ENCODE measurements at places on chromosomes 7 and 10.
A peak's percentile ranks its signal among the peaks of the same experiment; 100 is the strongest.

- no peak for DNase-seq
Measured at GRCh38 chr7:123711832-123712293, 36.9 kb downstream of the WASL start.

DNA sequence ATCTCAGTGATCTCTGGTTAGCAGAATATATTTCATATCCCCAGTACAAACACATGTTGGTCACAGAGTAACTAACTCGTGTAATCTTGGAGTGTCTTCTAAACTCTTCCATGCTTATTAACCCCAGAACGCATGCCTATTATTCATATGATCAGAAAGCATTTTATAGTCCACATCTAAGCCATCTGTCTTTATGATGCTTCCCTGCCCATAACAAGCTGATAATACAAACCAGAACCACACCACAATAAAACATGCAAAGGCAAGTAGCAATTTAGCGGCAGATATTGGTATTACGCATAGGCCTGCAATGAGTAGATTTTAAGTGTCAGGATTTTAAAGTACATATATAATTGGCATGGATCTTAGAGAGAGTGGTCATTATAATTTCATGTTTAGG, 120.0 kb upstream of the PRKCQ start:
- no peak for DNase-seq

- DNase-seq = no peak
Measured at GRCh38 chr10:533611-534010, 155.9 kb downstream of the DIP2C start.

GRCh38 chr7:157411580-157411979, 74.8 kb downstream of the DNAJB6 start:
- DNase-seq = peak; percentile 15

GRCh38 chr10:71278691-71279588, 40.1 kb upstream of the SLC29A3 start:
- no peak for DNase-seq

DNA sequence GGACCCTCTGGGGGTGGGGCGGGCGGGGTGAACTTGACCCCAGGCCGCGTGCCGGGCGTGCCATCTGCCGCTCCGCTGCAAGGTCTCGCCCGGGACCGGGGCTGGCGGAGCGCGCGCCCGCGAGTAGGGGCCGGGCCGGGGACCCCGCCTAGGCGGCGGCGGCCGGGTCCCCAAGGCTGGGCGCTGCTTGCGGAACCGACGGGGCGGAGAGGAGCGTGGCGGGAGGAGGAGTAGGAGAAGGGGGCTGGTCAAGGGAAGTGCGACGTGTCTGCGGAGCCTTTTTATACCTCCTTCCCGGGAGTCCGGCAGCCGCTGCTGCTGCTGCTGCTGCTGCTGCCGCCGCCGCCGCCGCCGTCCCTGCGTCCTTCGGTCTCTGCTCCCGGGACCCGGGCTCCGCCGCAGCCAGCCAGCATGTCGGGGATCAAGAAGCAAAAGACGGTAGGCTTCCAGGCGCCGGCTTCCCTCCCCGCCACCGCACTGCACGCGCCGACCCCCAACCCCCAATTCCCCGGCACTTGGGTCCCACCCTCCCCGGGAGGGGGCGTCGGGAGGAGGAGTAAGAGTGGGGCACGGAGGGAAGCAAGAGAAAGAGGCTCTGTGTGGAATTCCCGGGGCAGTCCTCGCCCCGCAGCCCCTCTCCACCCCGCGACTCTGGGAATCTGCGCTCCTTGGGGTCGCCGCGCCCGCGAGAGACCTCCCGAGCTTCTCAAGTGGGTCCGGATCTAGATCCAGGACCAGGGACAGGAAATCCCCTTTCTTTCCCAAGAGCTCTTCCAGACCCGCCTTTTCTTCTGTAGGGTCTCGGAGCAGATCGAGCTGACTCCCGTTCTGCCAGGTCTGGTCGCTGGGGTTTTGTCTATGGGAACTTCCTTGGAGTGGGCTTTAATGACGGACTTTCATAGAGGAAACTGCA, at the start of gene PAPSS2:
Gene PAPSS2 (plus strand): TSS at position 308 of the 913 bp plus-strand sequence. CDS start 104 bp downstream, at position 412.
- DNase-seq = no peak

DNA sequence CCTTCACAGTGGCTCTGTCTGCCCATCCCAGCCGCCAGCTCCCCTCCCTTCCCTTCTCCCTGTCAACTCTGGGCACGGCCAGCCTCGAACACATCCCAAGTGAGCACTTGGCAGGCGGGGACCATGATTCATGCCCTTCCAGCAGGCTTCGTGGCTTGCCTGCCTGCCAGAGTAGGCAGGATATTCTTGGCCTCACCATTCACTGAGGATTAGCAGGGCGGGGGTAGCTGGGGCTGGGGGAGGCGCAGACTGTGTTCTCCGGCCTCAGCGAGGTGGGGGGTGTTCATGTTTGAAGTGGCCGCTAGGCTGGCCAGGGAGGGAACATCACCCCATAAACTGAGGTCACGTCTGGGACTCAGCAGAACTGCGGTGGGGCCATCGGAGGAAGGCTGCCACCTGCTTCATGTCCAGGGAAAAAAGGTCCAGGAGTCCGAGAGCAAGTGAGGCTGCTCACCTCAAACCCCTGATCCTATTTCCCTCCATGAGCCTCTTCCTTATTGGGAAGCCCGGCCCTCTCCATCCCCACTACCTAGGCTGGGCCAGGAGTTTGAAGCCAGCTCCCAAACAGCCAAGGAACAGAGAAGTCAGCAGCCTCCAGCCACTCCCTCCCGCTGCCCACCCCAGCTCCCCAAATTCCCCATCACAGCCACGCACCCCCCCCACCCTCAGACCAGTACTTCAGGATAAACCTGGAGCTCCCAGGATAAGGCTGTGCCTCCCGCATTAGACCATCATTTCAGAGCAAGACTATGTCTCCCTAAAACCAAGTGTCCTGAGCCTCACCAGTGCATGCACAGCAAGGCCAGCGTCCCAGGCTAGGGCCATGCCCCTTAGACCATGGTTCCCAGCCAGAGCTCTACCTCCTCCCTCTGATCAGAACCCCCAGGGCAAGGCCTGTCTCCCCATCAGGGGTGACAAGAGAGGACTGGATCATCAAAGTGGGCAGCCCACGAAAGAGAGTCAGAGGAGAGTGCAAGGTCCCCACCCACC, 42.8 kb upstream of the RABGEF1 start:
- DNase-seq = no peak

DNA sequence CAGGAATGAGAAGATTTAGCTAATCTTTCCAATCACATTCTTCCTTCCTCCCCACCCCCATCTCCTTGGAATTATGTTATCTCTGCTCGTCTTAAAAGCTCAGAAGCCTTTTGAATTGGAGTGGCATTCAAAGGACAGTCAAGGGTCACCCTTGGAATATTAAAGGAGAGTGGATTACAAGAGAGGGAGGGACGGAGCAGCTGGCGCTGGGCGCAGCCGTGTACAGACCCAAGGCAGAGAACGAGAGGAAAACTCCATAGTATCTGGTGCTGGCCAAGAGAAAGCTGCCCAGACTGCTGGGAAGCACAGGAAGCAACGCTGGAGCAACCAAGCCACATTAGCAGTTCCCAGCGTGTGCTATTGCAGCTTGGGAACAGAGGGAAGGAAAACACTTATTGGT, 95.7 kb downstream of the POU6F2 start:
- DNase-seq = no peak

DNA sequence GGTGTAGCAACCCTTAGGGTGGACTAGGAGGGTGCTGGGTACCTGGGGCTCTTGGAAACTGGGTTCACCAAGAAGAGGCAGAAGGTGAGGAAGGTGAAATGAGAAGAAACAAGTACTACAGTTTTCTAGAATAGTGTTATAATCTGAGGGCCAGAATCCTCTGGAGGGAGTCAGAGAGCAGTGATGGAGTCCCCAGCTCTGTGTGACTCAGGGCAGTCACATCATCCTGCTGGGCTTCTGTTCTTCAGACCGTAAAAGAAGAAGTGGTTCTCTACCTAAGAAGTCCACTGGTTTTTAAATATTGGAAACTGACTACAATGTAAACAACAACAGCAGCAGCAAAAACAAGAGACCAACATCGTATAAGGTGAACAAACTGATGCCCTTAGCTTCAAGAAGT, 197.3 kb downstream of the PRPF18 start:
- DNase-seq = no peak
